ENCODE measurements at places on chromosomes 3 and 15.

GRCh38 chr3:48187579-48188265 lies 495 bp downstream of the CDC25A start:
- no peak for DNase-seq

DNA sequence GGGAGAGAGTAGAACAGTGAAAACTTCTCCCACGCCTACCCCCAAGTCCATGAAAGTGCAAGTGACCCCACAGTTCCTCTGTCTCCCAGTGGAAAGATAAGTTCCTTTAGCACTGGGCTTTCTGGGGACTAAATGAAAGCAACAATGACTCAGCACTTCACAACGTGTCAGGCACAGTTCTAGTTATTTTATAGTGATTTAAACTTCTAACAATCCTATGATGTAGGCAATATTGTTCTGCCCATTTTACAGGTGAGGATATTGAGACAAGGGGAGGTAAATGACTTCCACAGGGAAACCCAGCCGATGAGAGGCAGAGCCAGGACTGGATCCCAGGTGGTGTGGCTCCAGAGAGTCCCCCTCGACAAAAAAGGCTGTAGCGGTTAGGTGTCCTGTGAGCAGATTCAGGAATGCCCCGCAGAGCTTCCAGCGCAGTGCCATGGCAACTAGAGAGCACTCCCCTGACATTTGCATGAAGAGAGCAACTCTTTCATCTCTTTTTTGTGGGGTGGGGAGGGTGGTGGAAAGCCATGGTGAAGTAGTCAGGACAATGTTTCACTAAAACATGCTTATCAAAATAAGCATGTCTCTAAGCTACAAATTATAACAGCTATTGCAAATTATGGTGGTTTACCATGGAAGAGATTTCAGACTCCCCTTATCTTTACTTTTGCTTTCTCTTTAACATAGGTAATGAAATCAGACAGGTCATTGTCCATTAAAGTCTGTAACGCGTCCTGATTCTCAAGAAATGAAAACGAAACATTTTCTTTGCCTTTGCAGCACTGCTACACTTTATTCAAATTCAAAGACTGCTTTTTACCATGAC lies 62.1 kb downstream of the NR2F2 start:
- DNase-seq = no peak

- DNase-seq = peak; percentile 8
Measured at GRCh38 chr3:33980252-33980651, 181.8 kb downstream of the PDCD6IP start.

GRCh38 chr3:17090280-17090983 lies 205.7 kb downstream of the PLCL2 start:
- no peak for DNase-seq

- DNase-seq = no peak
Measured at GRCh38 chr3:94310341-94311135, 247.7 kb downstream of the NSUN3 start.

DNA sequence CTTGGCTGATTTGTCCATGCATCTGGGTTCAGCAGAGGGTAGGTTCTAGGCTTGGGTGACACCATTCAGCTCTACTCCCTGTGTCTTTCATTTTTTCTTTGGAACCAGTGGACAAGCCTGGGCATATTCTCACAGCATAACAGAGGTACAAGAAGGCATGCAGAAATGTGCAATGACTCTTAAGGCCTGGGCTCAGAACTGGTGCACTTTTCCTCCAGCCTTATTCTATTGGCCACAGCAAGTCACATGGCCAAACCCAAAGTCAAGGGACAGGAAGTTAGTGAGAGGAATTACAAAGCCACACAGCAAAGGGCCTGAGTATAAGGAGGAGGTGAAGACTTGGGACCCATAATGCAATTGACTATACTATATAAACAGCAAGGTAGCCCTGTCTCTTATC lies 200.9 kb upstream of the CTDSPL start:
- no peak for DNase-seq

DNA sequence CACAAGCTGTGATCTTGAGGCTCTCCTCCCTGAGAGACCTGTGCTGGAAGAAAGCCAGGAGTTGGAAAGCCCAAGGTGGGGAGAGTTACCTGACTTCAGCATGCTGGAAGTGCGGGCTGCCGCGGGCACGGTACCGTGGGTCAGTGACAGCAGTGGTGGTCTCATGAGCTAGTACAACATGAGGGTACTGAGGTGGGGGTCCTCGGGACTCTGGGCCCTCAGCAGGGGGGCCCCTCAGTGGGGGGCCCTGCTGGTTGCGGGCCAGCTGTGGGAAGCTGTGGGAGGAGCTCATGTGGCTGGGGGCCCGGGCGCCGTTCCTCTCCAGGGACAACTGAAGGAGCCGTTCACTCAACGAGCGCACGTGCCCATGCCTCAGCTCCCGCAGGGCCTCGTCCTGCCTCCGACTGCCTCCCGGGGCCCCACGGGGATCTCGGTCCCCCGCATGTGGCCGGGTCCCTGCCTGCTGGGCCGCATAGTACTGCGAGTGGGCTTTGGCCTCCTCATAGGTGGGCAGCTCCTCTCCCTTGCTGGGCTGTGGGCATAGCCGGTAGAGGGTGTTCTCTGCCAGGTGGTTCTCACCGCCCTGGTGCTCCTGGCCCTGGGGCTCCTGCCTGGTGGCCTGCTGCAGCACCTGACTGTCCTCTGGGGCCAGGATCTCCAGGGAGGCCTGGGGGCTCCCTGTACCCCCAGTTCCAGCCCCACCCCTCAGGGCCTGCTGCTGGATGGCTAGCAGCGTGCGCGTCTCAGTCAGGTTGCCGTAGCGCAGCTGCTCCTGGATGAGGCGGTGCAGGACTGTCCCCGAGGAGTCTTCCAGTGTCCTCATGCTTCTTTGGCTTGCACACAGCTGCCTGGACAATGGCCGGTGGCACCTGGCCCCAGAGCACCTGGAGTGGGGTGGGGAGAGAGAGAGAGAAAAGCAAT lies 3.4 kb downstream of the AMOTL2 start:
- DNase-seq = no peak

GRCh38 chr3:48634661-48635221 lies 520 bp downstream of the SLC26A6 start:
- peak; percentile 38 for DNase-seq

DNA sequence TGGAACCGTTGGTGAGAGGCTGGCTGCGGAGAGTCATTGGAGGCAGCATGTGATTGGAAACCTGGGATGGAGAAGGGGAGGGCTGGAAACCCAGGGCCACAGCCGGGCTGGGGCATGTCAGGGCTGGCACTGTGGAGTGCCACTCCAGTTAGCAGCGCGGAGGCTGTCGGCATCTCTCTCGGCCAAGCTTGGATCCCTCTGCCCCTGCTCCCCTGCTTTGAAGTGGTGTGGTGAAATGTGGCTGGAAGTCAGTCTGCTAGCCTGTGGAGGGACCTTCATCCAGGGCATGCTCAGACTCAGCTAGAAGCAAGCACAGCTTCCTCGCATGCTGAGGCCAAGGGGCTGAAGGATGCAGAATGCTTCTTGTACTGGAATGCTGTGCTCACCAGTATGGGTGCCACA lies 13.5 kb downstream of the SLCO3A1 start:
- no peak for DNase-seq

GRCh38 chr3:24365168-24365567 lies 129.5 kb downstream of the THRB start:
- peak; percentile 59 for DNase-seq

GRCh38 chr3:144415492-144415891 lies 443.9 kb downstream of the DIPK2A start:
- no peak for DNase-seq

DNA sequence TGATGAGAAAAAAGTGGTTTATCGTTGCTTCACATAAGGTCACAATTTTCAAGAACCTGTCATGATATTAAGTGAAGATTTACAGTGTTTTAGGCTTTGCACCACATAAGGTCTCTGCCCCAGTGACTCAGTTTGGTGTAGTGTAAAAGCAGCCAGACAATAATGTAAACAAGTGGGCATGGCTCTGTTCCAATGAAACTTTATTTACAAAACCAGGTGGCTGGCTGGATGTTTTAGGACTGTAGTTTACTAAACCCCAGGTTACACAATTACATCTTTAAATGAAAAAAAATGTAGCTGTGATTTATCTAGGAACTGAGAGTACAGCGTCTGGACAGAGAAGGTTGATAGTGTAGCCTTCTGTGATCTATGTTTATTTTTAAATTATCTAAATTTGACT lies 9.7 kb upstream of the FBXL22 start:
- DNase-seq = no peak

GRCh38 chr15:58684751-58685150 lies 64.8 kb downstream of the ADAM10 start:
- DNase-seq = no peak

DNA sequence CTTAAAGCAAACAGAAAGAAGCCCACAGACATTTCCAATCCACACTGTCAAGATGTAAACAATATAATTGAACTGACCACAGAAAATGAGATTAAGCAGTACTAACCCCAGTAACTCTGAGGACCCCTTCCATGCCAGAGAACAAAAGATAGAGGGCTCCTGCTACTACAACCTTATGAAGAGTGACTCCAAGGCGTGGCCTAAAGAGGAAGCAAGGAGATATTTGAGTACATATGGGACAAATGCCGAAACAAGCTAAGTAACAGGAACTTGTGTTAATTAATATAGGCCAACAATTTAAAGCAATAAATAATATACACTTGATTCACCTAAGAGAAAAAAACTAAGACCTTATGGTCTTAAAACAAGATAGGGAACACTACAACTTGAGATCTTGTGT lies 25.0 kb upstream of the VPS39 start:
- DNase-seq = no peak

DNA sequence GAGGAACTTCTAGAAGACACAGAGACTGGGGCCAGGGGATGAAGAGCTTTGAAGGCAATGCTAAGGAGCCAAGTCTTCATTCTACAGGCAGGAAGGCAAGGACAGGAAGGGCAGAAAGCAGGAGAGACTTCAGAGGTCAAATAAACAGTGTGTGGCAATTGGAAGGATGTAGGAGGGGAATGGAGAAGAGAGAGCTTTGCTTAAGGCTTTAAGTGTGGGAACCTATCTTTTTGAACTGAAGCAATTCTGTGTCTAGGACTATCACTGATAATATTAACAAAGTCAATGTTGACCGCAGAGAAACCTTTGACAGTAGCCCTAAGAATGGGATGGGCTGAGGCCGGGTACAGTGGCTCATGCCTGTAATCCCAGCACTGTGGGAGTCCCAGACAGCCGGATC lies 325.0 kb downstream of the FOXP1 start:
- DNase-seq = no peak

GRCh38 chr3:136305879-136306278 lies 55.7 kb downstream of the PCCB start:
- DNase-seq = no peak

Data from T1000 (cell line).